ENCODE measurements at places on chromosomes 13 and 19. TPM values are rescaled to one million over a fixed set of nuclear protein-coding genes. Genes with fewer than 3 reads are reported as not detected.

The ICAM1 gene
- 15.1 TPM for total RNA-seq

The MRI1 gene
- 57.1 TPM for total RNA-seq

The TUBA3C gene
- total RNA-seq: not detected

The ZNF616 gene
- 29.7 TPM for total RNA-seq

The MBD3L2 gene
- total RNA-seq: not detected

The CLASRP gene
- 79.8 TPM for total RNA-seq

The PALM gene
- total RNA-seq: 145 TPM

The SHISA7 gene
- 1.5 TPM for total RNA-seq

The SLC17A7 gene
- 78.0 TPM for total RNA-seq

The LILRA5 gene
- total RNA-seq: 0.93 TPM

The FFAR1 gene
- not detected for total RNA-seq

The SIRT2 gene
- 57.0 TPM for total RNA-seq

The ZNF536 gene
- total RNA-seq: 126 TPM

The OR7C1 gene
- total RNA-seq: under 0.01 TPM

The KIR3DL3 gene
- total RNA-seq: not detected

The WIZ gene
- 26.1 TPM for total RNA-seq

The KLK15 gene
- total RNA-seq: not detected

The POU4F1 gene
- total RNA-seq: 8.3 TPM

The SLITRK1 gene
- total RNA-seq: 7.4 TPM

The ALDH16A1 gene
- total RNA-seq: 24.0 TPM

The ERICH4 gene
- total RNA-seq: not detected

The PLIN4 gene
- total RNA-seq: 3.1 TPM

The NDUFB7 gene
- total RNA-seq: 104 TPM

The ZNF296 gene
- total RNA-seq: 0.71 TPM

The CGB3 gene
- total RNA-seq: not detected

The NXNL1 gene
- total RNA-seq: 3.6 TPM

The DZIP1 gene
- total RNA-seq: 64.4 TPM

The KLF16 gene
- 8.4 TPM for total RNA-seq

The CERS1 gene
- total RNA-seq: 8.6 TPM

The MYPOP gene
- 3.2 TPM for total RNA-seq

The CEACAM8 gene
- 0.55 TPM for total RNA-seq

The FXYD3 gene
- total RNA-seq: 20.7 TPM

The SIGLEC5 gene
- total RNA-seq: 0.27 TPM

The DIRAS1 gene
- total RNA-seq: 11.7 TPM

The TTYH1 gene
- total RNA-seq: 99.3 TPM

The COG6 gene
- 84.1 TPM for total RNA-seq

The TNFSF9 gene
- total RNA-seq: 0.44 TPM

The TSSK6 gene
- total RNA-seq: 2.4 TPM

The CCDC169 gene
- 17.2 TPM for total RNA-seq

The ZNF441 gene
- total RNA-seq: 36.7 TPM

The GZMM gene
- not detected for total RNA-seq

The OR7A5 gene
- total RNA-seq: not detected

The PRKACA gene
- 61.7 TPM for total RNA-seq

The CRB3 gene
- 5.9 TPM for total RNA-seq

Data from camera-type eye (tissue), 1 donor.